ENCODE measurements at places on chromosomes 2 and 18. TPM values are rescaled to one million over a fixed set of nuclear protein-coding genes. Genes with fewer than 3 reads are reported as not detected.
A peak's percentile ranks its signal among the peaks of the same experiment; 100 is the strongest.

DNA sequence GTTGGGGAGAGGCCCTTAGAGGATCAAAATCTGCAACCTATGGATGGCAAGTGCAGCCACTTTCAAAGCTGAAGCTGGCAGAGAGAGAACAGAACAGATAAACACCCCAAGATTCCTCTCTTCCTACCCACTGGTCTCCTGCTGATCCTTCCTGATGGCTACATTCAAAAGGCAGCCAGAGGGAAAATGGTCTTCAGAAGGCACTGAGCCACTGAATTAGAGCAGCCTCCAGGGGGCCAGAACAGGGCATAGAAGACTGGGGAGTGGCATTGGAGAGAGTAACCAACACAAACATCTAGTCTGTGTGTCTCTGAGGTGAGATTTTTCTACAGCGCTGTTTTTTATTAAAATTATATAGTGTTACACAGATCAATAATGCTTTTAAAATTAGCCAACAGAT lies 432.6 kb downstream of the PARD3B start:
- H3K27me3 ChIP-seq, result no peaks in the 10 kb centered on the region
- H3K27ac ChIP-seq, result no peak overlapping the region
- no peak overlapping the region for H3K4me3 ChIP-seq
- peaks cover 3% of the 10 kb centered on the region for H3K4me1 ChIP-seq
- no peak for DNase-seq

GRCh38 chr2:39516347-39517101 lies 79.4 kb upstream of the MAP4K3 start:
- H3K27ac ChIP-seq, result peak overlapping the region; percentile 75
- no peaks in the 10 kb centered on the region for H3K27me3 ChIP-seq
- no peak for DNase-seq
- H3K36me3 ChIP-seq, result no peaks in the 10 kb centered on the region
- peaks cover 63% of the 10 kb centered on the region for H3K4me1 ChIP-seq
- no peak overlapping the region for H3K4me3 ChIP-seq

ADAM23 gene
- total RNA-seq, result 2.5 TPM

DNA sequence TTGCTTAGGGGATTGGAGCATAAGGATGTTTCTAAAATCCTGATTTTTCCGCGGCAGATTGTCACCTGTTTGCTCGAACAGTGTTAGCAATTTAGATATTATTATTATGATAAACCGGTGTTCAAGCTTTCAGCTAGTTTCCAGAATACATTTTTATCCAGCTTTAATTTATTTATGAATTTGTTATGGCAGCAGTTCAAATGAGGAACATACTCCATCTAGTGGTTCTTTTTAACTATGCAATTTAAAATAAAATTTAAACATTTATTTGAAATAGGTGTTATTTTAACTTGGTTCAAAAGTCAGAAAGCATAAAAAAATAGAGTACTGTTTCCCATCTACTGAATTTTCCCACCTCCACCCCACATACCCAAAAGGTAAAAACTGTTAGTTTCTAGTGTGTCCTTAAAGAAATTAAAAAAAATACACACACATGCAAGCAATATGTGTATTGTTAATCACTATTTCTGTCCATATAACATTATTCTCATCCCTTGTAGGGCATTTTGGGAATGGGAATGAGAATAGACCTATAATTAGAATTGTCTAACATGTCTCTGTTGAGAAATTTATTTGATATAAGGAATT lies 23.2 kb downstream of the ACOXL start:
- no peaks in the 10 kb centered on the region for H3K4me1 ChIP-seq
- H3K4me3 ChIP-seq, result no peak overlapping the region
- no peak overlapping the region for H3K27ac ChIP-seq
- no peaks in the 10 kb centered on the region for H3K36me3 ChIP-seq
- no peak for DNase-seq

DUSP19 gene
- 3.0 TPM for total RNA-seq

DNA sequence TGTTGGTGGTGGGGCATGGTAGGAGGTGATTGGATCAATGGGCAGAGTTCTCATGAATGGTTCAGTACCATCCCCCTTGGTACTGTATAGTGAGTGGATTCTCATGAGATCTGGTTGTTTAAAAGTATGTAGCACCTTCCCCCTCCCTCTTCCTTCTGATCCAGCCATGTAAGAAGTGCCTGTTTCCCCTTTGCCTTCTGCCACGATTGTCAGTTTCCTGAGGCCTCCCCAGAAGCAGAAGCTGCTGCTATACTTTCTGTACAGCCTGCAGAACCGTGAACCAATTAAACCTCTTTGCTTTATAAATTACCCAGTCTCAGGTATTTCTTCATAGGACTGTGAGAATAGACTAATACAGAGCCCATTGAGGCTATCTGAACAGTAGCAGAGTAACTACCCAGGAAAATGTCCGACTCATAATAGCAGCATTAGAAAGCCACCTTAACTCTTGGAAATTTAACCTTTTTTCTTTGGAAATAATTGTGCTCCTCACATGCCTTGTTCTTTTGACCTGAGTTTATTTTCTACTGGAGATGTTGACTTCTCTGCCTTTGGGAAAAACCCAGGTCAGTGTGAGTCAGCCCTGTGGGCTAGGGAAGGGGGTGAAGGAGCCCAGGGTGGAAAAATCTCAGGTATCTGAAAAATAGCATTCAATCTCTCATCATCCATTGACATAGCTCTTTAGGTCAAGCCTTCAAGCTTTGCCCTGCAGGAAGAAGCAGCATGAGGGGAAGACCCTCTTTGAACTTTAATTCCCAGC lies 18.1 kb downstream of the CYP1B1 start:
- no peak overlapping the region for H3K27ac ChIP-seq
- no peaks in the 10 kb centered on the region for H3K36me3 ChIP-seq
- DNase-seq, result no peak
- no peaks in the 10 kb centered on the region for H3K4me1 ChIP-seq

TDRD15 gene
- total RNA-seq, result not detected

- no peaks in the 10 kb centered on the region for H3K27me3 ChIP-seq
- H3K4me3 ChIP-seq, result no peak overlapping the region
- DNase-seq, result no peak
These were observed 256.5 kb downstream of the TPGS2 start for GRCh38 chr18:36572135-36572856.

DNA sequence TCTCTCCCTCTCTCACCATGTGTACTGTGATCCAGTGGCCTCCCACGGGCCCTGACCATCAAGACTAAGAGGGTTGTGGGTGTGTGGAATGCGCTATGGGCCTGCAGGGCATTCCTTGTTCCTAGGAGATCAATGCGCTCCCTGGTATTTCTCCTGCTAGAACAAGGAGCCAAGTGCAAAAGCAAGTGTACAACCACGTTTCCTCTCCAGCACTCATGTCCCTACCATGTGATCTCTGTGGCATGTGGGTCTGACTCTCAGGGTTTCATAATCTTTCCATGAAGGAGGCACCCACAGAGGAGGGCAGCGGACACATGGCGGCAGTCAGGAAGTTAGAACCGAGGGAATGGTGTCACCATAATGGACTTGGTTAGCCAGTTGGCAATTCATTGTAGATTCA lies 91.4 kb downstream of the MAPK4 start:
- H3K4me1 ChIP-seq, result no peaks in the 10 kb centered on the region
- no peaks in the 10 kb centered on the region for H3K36me3 ChIP-seq
- no peak for DNase-seq
- H3K4me3 ChIP-seq, result no peak overlapping the region
- H3K27me3 ChIP-seq, result no peaks in the 10 kb centered on the region

Data from upper lobe of right lung (tissue), 1 donor.